Activated CD4-positive, alpha-beta T cell treated with anti-CD3 and anti-CD28 coated beads, Interleukin-2, amount 10 ng/mL, durations not matched to agents 7 days and 5 days (primary cell): ENCODE measurements at places on chromosomes 5 and 9.

- DNase-seq: no peak
- peaks cover 35% of the 10 kb centered on the region for H3K4me1 ChIP-seq
- no peaks in the 10 kb centered on the region for H3K27me3 ChIP-seq
- H3K4me3 ChIP-seq: no peak overlapping the region
Measured at GRCh38 chr9:137486545-137487453, 27.7 kb upstream of the NSMF start.

GRCh38 chr9:23663536-23663935 is 162.5 kb downstream of the ELAVL2 start:
- no peaks in the 10 kb centered on the region for H3K4me1 ChIP-seq
- H3K27ac ChIP-seq: no peak overlapping the region
- H3K4me3 ChIP-seq: no peak overlapping the region
- no peaks in the 10 kb centered on the region for H3K36me3 ChIP-seq
- DNase-seq: no peak

DNA sequence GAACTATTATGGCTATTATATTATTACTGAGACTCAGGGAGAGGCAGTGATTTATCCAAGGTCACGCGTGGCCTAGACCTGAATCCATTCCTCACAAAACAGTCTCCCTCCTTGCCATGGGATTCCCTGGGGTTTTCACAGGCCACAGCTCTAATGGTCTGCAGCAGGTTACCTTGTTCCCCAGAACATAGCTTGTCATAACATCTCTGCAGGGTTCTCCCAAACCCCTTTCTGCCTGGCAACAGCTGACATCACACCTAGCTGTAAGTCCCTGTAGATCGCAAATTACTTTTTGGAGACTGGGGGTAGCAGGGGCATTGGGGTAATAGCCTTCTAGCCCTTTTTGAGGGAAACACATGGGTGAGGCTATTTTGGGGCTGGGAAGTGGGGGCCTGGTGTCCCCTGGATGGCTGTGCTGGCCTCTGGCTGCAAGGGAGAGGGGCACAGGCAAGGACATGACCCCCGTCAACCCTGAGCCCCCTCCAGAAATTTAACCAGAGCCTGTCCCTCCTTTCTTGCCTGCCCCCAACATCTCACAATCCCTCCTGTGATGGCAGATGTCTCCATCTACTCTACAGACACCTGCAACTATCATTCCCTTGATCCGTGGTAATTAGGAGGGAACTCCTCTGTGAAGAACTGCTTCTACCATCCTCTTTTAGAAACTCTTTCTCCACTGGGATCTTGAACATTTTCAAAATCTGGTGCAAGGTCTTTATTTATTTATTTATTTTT is 1.3 kb downstream of the CD74 start:
- peak; percentile 83 for DNase-seq
- no peaks in the 10 kb centered on the region for H3K27me3 ChIP-seq
- H3K36me3 ChIP-seq: peaks cover 23% of the 10 kb centered on the region
- H3K27ac ChIP-seq: peak overlapping the region; percentile 99

DNA sequence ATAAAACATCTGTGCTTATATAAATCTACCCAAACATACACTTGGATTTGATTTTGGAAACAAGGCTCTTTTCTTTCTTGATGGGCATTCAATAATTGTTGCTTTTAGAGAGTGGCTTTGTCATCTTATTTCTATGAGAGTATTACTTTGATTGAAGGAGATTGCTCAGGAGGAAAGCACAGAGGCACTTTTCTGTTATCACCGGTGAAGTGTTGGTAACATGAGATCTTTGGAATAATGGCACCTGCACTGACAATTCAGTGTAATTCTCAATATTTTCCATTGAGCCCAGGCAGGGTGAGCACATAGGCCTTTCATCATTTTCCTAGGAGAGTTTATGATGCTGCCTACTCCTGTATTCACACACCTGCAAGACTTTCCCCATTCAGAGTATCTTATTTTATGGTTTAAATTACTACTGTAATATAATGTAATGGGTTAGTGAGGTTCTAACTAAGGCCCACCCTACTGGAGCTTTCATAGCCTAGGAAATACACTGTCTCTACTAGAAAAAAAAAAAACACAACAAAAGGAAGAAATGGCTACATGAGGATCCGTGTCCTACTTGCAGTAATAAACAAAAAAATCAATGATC is 244.3 kb downstream of the DENND1A start:
- peaks cover 27% of the 10 kb centered on the region for H3K4me1 ChIP-seq
- no peak overlapping the region for H3K27ac ChIP-seq
- no peak overlapping the region for H3K4me3 ChIP-seq

DNA sequence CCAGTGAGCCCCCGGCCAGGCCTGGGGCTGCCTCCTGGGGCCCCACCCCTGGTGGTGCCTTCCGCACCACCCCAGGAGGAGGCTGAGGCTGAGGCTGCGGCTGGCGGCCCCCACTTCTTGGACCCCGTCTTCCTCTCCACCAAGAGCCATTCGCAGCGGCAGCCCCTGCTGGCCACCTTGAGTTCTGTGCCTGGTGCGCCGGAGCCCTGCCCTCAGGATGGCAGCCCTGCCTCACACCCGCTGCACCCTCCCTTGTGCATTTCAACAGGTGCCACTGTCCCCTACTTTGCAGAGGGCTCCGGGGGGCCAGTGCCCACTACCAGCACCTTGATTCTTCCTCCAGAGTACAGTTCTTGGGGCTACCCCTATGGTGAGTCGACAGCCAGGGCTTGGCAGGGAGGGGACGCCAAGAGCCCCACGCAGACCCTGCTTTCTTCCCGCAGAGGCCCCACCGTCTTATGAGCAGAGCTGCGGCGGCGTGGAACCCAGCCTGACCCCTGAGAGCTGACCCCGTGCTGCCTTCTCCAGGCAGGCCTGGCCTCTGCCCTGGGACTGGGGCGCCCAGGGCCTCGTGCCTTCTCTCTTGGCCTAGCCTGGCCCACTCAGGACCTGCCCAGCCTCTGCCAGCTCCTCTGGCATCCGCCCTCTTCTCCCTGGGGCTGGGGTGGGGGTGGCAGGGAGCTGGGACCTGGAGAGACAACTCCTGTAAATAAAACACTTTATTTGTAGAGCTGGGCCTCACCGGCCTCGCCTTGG is 4.0 kb upstream of the EHMT1 start:
- no peak overlapping the region for H3K27ac ChIP-seq
- H3K27me3 ChIP-seq: no peaks in the 10 kb centered on the region
- no peak for DNase-seq
- H3K4me3 ChIP-seq: no peak overlapping the region

GRCh38 chr9:89664896-89665329 is 60.1 kb downstream of the GADD45G start:
- no peaks in the 10 kb centered on the region for H3K36me3 ChIP-seq
- H3K27me3 ChIP-seq: peaks cover 7% of the 10 kb centered on the region
- no peak overlapping the region for H3K27ac ChIP-seq
- peaks cover 20% of the 10 kb centered on the region for H3K4me1 ChIP-seq
- no peak for DNase-seq

DNA sequence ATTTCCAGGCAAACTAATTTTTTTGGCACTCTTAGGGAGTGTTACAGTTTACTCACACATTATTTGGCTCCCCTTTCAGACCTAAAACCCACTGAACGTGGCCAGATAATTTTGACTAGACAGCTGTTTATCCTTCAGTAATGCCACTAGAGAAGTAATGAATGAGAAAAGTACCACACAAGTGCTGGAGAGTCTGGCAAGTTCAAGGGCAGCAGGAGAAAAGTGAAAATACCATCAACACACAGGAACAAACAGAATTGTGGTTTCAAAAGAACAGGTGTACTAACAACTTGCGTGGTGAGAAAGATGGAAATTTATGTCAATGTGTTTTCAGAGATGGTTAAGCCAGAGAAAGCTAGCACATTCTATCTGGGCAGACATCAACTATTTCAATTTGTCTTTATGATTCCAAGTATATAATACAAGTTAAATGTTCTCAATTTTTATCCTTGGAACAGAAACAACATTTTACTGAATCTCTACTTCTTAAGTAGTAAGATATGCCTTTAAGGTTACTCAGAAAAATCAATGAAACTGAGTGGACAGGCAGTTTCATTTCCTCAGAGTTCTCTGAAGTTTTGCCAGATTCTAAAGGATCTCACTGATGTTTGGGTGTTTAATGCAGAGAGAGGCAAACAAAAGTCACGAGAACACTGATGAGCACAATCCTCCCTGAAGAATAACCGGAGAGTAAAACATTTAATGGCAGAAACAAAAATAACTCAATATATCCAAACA is 91.0 kb downstream of the ARSB start:
- no peak overlapping the region for H3K4me3 ChIP-seq
- H3K27ac ChIP-seq: no peak overlapping the region
- no peaks in the 10 kb centered on the region for H3K27me3 ChIP-seq
- no peak for DNase-seq
- H3K36me3 ChIP-seq: peaks cover 15% of the 10 kb centered on the region

GRCh38 chr5:139884144-139884543 is 88.5 kb downstream of the PSD2 start:
- H3K27ac ChIP-seq: no peak overlapping the region
- H3K27me3 ChIP-seq: peaks cover 2% of the 10 kb centered on the region
- no peak overlapping the region for H3K4me3 ChIP-seq
- peaks cover 3% of the 10 kb centered on the region for H3K4me1 ChIP-seq
- no peak for DNase-seq

GRCh38 chr5:120365656-120366446 is 98.2 kb upstream of the PRR16 start:
- DNase-seq: no peak
- no peaks in the 10 kb centered on the region for H3K27me3 ChIP-seq
- H3K4me3 ChIP-seq: no peak overlapping the region
- H3K27ac ChIP-seq: no peak overlapping the region

- H3K27me3 ChIP-seq: peaks cover 9% of the 10 kb centered on the region
- no peaks in the 10 kb centered on the region for H3K4me1 ChIP-seq
- DNase-seq: no peak
- no peak overlapping the region for H3K27ac ChIP-seq
- no peak overlapping the region for H3K4me3 ChIP-seq
Measured at GRCh38 chr9:32294106-32294505, 90.3 kb upstream of the ACO1 start.

DNA sequence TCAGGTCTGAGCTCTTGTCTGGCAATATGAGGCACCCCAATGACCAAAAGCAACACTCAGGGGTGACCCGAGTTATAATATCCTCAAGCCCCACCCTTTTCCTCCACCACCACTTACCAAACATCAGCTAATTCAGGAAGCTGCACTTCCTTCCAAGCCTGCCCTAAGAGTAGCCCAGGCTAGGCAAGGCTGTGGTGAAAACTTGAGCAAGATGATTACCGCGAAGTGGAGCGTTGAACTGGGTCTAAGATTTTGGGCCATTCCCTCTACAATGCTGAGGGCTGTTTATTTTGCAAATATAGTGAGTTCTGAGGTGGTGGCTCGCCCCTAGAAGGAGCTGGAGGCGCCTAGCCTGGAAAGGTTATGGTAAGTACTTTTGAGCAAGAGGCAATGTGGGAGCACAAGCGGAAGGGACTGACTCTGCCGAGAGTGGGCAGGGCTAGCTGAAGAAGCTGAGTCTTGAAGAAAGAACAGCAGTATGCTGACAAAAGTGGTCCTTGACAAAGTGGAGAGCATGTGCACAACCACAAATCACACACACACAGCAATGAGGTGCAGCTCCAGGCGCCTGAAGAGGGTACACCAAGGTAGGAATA is at the start of gene HK3:
Gene HK3 (minus strand): TSS at position 51 of the 596 bp plus-strand sequence. CDS start 3,187 bp downstream, outside the sequence.
- DNase-seq: no peak
- H3K4me1 ChIP-seq: peaks cover 19% of the 10 kb centered on the region
- H3K27ac ChIP-seq: peak within 1 kb of the TSS; percentile 3
- H3K4me3 ChIP-seq: no peak within 1 kb of the TSS
- H3K36me3 ChIP-seq: peaks cover 19% of the 10 kb centered on the region
- H3K27me3 ChIP-seq: no peaks in the 10 kb centered on the region

DNA sequence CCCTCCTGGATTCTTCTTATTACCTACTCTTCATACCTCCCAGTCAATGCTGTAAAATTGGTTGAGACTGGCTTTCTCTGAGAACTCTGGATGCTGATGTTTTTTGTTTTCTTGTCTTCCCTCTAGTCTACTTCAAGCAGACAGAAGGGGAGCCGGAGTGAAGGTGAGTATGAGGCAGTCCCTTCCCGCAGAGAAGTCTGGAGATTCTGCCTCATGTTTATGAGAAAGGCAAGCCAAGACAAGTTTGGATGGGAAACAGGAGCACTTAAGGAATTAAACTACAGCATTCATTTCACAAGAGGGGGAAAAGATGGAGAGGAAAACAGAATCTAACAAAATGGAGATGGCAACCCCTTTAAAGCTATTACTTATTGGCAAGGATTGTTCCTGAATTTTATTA is 246.1 kb downstream of the TRIM32 start:
- H3K27ac ChIP-seq: no peak overlapping the region
- H3K4me3 ChIP-seq: no peak overlapping the region
- no peaks in the 10 kb centered on the region for H3K27me3 ChIP-seq
- H3K4me1 ChIP-seq: no peaks in the 10 kb centered on the region

DNA sequence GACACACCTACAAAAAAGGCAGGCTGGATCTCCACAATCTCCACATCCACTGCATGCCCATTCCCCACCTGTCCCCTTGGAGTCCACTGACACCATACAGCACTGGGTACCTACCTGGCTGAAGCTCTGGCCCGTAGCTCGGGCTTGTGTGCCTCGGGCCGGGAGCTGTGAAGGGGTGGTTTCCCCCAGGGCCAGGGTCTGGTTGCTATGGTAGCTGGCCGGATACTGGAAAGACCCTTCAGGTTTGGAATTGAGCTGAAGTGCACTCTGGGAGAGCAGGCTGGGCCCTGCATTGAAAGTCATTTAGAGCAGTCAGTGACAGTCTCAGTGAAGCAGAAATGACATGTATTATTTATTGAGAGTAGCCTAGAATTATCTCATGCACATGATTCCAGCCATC is 507.3 kb downstream of the CTNND2 start:
- no peak overlapping the region for H3K27ac ChIP-seq
- no peaks in the 10 kb centered on the region for H3K4me1 ChIP-seq
- H3K36me3 ChIP-seq: no peaks in the 10 kb centered on the region
- no peak overlapping the region for H3K4me3 ChIP-seq

GRCh38 chr5:170195961-170196360 is 36.8 kb upstream of the C5orf58 start:
- no peak for DNase-seq
- H3K36me3 ChIP-seq: no peaks in the 10 kb centered on the region
- H3K27ac ChIP-seq: no peak overlapping the region
- no peaks in the 10 kb centered on the region for H3K4me1 ChIP-seq
